Forelimb muscle (tissue), 1 donor: ENCODE measurements at places on chromosomes 4 and X. TPM values are rescaled to one million over a fixed set of nuclear protein-coding genes. Genes with fewer than 3 reads are reported as not detected.

DNA sequence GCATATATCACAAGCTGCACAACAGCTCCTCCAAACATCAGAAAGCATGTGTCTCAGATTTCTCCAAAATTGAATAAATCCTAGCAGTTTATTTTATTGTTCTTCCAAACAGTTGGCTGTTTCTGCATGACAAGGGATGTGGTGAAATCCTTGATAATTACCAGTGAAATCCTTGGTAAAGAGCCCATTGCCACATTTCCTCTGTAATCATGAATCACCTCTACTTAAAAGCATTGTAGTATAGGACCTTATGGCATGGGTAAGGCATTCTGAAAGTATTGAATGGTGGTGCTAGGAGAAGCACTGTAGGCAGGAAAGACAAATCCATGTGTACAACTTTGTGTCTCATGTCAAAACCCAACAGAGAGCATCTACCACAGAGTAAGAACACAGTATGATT, 135.8 kb upstream of the NDST3 start:
- no peak for DNase-seq

DNA sequence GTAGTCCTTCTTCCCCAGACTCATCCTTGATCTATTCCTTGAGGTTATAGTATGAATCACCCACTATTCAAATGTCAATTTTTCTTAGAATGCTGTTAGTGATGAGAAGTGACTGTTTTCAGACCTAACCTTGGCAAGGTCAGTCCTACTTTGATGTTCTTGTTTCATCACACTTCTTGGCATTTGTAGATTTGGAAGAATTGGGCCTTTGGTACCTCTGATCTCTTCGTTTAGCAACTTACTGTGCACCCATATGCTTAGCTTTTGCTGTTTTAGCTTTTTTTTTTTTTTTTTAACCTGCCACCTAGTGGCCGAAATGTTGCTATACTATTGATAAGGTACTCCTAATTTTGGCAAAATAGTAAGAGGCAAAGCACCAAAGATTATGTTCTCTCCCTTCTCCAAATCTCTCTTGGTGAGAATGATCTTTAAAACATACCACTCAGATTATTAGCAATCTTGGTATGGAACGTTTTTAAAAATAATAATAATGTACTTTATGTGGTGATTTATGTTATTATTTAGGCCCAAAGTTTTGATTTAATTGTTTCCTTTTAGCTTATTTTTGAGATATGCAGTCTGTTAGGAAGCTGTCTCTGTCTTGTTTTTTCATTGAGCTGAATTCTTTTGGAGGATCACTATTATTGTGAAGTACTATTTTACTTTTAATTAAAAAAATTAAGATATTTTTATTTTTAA, 16.6 kb downstream of the DCK start:
- peak; percentile 34 for DNase-seq

GRCh38 chrX:103520386-103520785, 1.1 kb upstream of the RAB40A start:
- no peak for DNase-seq

AREG gene
- not detected for polyA plus RNA-seq

DNA sequence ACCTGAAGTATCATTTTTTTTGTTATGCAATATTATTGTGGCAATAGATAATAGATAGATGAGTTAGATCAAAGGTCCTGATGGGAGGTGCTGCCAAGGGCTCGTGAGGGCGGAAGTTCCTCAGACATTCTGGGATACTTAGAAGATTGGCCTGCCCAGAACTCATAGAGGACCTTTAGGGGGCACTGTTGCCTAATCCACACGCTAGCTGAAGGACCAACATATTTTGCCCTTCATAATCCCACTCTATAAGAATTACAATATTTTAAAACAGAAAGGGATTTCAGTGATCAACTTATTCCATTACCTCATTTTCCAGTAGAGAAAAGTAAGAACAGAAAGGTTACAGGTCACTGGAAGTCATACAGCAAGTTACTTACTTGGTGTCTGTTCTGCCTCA, 22.9 kb upstream of the COX7B2 start:
- no peak for DNase-seq

GRCh38 chr4:40909363-40909876, 159.7 kb downstream of the NSUN7 start:
- DNase-seq = no peak

CLCN4 gene
- 13.6 TPM for polyA plus RNA-seq
